ENCODE measurements at places on chromosomes 2 and 18.

GRCh38 chr2:127041259-127041970 lies 65.5 kb downstream of the BIN1 start:
- no peak for DNase-seq

- DNase-seq: no peak
Measured at GRCh38 chr2:143422681-143423080, 293.5 kb downstream of the ARHGAP15 start.

DNA sequence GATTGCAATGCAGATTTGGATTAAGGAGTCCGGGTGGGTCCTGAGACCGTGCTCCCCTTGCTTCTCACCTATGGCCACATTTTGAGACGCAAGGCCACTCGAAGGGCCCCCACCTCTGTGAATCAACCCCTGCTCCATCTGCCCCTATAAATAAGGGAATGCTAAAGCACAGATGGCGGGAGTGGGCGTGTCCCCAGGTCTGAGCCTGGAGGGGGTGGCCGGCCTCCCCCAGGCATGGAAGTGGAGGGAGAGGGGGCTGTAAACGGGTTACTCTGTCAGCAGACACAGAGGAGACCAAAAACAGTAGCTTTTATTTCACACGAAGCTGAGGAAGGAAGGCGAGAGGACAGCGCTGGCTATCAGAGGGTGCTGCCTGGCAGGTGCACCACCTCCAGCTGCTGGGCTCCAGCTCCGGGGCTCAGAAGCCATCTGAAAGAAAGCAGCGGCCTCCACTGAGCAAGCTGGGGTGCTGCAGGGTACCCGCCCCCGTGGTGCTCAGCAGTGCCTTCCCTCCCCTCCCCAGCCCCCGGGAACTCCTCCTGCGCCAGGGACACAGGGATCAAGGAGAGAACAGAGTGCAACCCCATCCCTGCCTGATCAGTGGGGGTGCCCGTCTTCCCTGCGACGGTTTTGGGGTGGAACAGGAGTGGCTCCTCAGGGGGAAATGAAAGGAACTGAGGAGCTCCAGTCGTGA lies 56.7 kb upstream of the RAB6C start:
- DNase-seq: no peak

DNA sequence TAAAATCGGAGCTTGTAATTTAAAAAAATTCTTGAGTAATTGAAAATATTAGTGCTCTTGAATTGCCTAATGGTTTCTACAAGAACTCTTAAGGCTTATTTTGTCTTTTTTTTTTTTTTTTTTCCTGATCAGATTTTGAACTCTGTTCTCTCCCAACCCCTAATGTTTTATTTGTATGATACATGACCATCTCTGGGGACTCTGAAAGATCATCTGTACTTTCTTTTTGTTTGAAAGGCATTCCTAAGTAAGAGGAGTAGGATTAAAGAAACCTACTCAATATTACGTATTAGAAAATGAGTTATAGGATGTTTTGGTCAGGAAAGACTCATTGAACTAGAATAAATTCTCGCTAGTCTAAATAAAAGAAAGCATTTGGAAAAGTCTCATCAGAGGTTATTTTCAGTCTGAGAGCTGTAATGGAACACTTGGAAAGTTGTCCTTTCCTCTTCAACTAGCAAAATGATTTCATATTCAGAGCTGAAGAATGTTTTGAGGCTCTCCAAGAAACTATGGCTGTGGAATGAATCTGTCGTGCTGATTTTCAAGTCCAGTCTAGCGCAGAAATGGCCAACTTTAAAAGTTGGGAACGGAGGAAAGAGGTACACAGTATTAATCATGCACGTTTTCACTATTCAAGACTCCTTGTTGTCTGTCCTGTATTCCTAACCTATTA lies 182.7 kb downstream of the PRPF40A start:
- DNase-seq: no peak

GRCh38 chr2:224309176-224309575 lies 92.7 kb downstream of the FAM124B start:
- no peak for DNase-seq

GRCh38 chr18:25493401-25493800 lies 141.4 kb upstream of the ZNF521 start:
- no peak for DNase-seq

DNA sequence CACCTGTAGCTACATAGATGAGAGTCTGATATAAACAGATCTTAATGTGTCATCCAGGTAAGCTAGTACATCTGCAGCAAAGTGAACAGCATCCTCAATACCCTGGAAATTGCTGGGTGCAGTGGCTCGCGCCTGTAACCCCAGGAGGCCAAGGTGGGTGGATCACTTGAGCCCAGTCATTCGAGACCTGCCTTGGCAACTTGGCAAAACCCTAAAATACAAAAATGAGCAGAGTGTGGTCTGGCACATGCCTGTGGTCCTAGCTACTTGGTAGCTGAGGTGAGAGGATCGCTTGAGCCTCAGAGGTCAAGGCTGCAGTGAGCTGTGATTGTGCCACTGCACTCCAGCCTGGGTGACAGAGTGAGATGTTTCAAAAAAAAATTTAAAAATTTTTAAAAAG lies 233.9 kb upstream of the SP5 start:
- DNase-seq: no peak

DNA sequence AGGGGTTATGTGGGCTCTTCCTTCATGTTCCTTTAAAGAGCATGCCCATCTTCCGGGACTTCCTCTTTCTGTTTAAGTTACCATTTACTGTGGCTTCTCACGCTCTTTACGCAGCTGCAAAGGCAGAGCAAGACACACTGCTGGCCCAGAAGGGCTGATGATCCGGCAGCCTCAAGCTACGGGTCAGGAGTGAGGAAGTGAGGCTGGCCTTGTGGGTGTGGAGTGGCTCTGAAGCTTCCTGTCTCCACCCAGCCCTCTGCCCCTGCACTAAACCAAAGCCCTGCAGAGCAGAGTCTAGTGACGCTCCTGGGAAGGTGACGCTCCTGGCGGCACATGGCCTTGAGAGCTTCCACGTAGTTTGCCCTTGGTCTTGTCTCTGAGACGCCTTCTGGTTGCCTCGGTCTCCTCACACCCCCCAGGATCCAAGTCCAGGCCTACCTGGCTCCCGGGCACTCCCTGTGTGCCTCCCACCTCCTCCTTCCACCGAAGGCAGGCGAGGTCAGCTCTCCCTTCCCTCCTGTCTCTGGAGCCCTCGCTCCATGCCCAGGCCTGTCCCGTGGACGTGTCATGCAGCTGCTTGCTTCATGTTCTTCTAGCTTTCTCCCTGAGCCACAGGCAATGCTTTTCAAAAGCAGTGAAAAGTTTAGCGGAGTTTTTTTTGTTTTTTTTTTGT lies 50.3 kb downstream of the ARL4C start:
- DNase-seq: peak; percentile 19

GRCh38 chr2:45046786-45047185 lies 37.5 kb upstream of the SIX2 start:
- DNase-seq: no peak

DNA sequence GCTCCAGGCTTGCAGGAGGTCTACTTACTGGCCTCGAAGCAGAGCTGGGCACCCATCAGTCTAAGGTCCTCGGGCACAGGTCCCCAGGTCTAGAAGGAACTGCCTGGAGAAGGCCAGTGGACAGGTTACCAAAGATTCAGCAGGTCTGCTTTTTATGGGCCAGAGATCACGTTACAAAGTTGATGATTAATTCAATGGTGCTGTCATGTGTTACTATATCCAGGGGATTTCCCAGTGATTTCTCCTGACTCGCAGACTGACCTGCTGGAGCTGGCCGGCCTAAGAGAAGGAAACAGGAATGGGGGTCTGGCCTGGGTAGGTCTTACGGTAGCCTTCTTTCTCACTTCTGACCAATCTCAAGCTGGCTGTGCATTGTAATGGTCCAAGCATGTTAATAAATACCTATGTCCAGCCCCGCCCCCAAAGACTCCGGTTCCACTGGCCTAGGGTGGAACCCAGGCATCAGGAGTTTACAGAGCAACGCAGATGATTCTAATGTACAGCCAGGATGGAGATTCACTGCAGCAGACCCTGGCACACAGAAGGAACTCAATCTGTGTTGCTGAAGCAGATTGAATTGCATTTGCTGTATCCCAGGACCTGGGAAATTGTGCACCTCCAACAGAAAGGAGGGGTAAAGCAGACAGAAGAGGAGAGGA lies at the start of gene NEURL3:
Gene NEURL3 (minus strand): TSS at position 127 of the 659 bp plus-strand sequence. CDS start 71 bp downstream, at position 56.
- DNase-seq: no peak

DNA sequence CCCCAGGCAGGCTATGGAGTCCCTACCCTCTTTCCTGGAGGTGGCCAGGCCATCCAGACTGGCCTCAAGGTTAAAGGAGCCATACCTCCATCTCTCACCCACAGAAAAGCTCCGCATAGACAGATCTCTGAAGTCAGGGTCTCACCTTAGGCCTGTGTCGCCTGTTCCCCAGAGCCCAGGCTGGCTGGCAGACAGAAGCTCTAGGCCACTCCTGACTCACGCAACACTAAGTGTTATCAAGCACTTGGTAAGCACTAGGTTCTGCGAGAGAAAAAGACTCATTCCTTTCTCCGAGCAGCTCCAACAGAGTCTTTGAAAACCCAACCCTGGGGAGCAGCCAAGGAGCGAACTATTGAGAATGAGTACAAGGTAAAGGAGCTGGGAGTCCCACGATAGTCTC lies 6.1 kb downstream of the SMAD7 start:
- DNase-seq: no peak

DNA sequence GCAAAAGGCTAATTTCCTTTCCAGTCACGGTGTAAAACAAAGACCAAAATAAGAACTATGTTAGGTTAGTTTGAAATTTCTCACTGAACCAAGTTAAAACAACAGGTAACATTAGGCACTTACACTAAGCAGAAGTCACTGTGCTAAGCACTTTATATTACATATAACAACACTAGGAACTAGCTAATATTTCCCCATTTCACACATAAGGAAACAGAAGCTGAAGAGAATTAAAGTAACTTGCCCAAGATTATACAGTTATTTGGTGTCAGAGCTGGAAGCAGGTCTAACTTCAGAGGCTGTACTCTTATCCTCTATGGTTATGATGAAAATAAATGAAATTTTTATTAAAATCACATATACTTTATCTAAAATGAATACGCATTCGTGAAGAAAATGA lies 5.9 kb downstream of the ITSN2 start:
- DNase-seq: no peak

GRCh38 chr2:240390091-240391073 lies 45.1 kb upstream of the GPC1 start:
- DNase-seq: no peak

- DNase-seq: no peak
Measured at GRCh38 chr18:3540805-3541548, 91.0 kb downstream of the TGIF1 start.

DNA sequence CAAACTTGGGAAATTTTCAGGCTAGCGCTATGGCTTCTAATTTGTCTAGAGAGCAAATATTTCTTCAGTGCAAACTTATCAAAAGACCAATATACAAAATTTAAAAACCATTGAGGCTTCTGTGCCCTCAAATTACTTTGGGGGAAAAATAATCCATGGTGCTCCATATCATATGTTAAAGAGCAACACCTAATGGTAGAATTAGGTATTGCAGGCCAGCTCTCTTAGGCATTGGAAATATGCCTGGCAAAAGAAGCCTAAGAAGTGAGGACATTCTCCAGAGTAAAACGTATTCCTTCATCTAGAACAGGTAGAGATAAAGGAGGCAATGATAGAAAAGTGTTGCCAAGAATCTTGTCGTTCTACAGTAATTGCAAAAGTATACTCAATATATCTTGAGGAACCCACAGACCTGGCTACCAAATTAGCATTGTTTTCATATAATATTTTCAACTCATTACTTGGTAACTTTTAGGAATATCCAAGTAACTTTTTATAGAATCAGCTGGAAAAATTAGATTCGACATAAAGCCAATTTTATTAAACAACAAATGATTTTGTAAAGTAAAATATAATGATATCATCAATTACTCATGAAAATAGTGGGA lies 401.1 kb downstream of the BCL11A start:
- DNase-seq: no peak

DNA sequence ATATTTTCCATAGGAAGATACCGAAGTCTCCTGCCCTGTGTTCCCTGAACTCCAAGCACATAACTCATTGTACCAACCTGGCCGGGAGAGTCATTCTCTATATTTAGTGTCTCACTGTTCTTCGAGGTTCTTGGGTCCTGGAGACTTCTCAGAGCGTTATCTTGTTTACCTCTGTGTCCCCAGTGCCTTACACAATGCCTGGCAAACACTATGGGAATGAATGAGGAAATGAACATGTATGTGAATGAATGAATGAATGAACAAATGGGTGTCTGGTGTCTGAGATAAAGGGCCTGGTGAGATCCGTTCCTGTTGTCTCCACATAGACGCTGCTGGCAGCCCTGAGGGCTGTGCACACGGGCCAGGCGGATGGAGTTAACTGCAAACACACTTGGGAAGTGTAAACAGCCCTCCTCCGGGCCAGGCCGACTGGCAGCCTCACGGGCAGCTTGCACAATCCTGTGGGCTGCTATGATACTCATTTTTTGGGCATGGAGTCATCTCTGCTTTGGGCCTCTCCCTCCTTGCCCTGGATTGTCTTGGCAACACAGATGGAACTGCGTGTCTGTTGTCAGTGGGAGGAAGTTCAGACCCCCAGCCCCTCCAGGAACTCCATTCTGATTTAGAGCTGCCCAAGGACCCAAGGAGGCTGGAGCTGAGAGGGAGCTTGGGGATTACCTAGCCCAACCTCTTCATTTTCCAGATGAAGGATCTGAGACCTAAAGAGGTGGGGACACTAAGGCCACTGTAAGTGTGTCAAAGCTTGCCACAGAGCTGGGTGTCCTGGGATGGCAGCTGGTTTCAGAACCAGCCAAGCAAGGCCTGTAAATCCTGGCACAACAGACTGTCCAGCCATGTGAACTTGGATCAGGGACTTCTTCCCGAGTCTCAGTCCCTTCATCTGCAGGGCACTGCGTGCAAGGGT lies 124.4 kb downstream of the INHBB start:
- DNase-seq: no peak

- DNase-seq: no peak
Measured at GRCh38 chr2:172554352-172555271, 1.3 kb upstream of the PDK1 start.

GRCh38 chr2:37366773-37367172 lies 22.3 kb downstream of the QPCT start:
- DNase-seq: no peak

DNA sequence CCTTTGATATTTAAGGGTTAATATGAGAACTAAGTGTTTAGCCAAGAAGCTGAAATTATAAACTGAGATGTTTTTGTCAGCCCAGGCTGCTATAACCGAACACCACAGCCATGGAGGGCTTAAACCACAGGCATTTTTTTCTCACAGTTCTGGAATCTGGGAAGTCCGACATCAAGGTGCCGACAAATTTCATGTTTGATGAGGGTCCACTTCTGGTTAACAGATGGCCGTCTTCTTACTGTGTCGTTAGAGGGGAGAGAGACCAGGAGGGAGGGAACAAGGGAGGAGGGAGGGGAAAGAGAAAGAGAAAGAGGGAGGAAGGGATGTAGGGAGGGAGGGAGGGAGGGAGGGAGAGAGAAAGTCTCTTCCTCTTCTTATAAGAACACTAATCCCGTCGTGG lies 6.5 kb upstream of the CNDP2 start:
- DNase-seq: no peak

- DNase-seq: no peak
Measured at GRCh38 chr2:46259777-46260168, 37.4 kb upstream of the EPAS1 start.

Measured in amygdala (tissue), 56 donors.